Karpas-422 (cell line): ENCODE measurements at places on chromosomes 11 and 22.

- no peak for DNase-seq
Measured at GRCh38 chr22:29442976-29443375, 4.6 kb downstream of the RFPL1 start.

DNA sequence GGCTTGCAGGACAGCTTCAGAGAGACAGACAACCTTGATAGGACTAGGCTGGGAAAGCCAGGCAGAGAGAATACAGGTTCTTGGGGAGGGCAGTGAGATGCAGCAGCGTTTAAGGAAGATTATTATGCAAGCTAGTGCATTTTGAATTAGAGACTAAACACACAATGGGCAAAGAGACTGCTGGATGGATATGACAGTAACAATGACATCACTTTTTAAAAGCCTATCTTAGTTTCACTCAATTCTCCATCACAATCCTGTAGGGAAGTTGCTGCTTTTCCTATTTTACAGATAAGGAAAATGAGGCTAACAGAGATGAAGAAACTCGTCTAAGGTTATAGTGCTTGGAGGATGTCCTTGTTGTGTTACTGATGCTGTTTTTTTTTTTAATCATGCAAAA, 5.6 kb downstream of the JHY start:
- DNase-seq, result no peak

DNA sequence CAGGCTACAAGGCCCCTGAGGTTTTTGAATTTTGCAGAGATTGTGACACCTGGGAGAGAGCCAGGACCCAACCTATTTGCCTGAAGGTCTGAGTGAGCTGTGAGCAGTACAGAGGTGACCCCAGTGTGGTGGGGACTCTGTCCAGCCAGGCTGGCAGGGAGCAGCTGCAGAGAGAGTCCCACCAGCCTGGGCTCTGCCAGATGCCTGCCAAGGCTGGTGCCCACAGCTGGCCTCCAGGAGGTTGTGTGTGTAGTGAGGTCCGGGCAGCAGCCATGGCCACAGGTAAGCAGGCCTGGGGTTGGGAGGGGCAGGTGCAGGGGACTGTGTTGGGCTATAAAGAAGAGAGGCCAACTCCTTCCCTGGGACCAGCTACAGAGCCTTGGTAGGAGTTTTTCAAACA, 144.8 kb downstream of the CRYBB2 start:
- no peak for DNase-seq

DNA sequence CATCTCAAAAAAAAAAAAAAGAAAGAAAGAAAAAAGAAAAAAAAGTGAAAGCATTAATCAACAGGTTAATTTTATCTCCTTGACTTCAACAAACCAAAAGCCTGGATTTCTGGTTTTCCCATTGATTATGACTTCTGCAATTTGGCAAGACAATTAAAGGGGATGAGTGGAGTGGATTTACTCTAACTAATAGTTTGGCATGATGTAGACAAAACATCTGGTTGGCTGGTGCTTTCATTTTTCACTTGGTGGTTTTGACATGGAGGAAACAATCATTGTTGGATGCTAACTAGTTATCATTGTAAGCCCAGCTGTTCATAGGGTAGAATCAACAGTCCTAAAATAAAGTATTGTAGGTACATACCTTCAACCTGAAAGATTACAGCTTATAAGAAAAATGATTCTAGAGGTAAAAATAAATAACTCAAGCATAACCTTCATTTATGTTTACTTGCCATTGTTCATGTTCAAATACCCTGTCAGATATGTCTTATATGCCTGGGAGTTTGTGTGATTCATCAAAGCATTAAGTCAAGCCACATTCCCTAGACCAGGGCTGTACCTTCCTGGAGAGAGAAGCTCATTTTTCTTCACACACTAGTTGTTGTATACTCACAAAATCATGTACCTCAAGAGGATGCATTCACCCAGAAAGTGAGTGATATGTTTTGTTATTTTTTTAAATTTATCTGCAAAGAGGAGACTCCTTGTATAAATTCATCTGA, 15.1 kb downstream of the FIBIN start:
- no peak for DNase-seq

DNA sequence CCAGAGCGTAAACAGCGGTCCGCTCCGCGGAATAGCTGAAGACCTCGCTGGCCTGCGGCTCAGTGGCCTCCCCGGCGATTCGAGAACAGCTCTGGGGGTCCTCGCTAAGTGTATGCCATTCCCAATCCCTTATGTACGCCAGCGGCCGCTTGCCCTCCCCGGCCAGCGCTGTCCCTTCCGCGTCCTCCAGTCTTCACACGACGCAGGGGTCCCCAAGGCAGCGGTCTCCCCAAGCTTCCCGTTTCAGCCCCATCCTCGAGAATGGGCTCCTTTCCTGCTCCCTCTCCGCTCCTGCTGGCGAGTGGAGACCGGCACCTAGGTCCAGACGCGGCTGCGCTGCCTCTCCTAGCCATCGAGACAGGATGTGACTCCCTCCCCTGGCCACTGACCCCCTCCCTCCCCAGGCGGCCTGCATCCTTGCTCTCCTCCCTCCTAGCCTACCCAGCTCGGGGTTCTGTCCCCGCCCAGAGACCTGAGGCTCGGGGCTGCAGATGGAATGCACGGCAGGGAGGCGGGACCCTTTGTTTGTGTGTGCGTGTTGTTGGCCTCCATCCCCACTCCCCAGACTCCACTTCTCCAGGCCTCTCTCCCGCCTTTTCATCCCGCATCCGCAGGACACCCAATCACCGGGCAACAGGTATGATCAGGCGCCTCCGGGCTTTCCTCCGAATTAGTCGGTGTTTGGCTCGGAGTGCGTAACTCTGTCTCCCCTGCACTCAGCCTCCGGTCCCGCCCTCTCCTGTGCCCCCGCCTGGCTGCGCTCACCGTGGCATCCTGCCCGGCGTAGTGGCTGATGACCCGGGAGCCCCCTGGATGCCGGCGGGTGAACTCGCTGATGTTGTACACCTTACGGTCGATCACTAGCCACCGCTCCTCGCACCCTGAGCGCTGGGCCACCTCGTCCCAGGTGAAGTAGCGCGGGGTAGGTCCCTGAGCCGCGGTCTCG, 740 bp downstream of the FADS1 start:
- peak; percentile 77 for DNase-seq

DNA sequence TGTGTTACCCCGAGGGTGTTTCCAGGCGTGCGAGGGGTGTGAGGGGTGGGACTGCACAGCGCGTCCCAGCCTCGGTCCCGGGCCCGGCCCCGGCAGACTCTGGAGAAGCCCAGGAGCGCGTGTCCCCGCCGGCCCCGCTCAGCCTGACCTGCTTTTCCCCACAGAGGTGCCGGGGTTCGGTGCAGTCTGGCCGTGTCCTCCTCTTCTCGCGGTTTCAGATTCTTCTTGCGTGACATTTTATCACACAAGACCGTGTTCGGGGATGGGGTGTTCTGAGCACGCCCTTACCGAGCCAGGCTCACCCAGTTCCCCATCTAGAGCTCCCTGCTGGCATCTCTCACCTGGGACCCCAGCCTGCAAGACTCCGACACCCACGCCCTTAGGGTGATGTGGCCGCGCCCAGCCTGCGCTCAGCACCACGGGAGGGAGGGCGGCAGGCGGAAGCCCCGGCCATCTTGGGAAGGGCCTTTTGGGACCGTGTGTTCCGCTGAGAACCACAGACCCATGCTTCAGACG, 775.6 kb downstream of the BRD1 start:
- no peak for DNase-seq
